ENCODE measurements at places on chromosomes 6 and 20.

GRCh38 chr6:132268209-132268608, 133.1 kb downstream of the MOXD1 start:
- DNase-seq, result no peak

DNA sequence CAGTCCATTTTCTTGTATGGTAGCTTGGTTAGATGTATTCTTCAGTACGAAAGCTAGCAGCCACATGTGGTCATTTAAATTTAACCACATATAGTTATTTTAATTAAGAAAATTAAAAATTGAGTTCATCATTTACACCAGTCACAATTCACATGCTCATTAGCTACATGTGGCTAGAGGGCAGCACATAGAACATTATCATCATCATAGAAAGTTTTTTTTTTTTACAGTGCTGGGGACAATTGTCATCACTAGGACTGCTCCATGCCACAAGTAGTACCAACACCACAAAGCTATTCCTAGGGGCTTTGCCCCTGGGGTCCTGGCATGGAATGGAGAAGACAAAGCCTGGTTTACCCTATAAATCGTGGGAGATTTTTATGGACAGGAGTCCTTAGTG, 30.5 kb downstream of the PLCB4 start:
- no peak for DNase-seq

GRCh38 chr6:151384151-151384550, 7.2 kb downstream of the ZBTB2 start:
- DNase-seq, result no peak

DNA sequence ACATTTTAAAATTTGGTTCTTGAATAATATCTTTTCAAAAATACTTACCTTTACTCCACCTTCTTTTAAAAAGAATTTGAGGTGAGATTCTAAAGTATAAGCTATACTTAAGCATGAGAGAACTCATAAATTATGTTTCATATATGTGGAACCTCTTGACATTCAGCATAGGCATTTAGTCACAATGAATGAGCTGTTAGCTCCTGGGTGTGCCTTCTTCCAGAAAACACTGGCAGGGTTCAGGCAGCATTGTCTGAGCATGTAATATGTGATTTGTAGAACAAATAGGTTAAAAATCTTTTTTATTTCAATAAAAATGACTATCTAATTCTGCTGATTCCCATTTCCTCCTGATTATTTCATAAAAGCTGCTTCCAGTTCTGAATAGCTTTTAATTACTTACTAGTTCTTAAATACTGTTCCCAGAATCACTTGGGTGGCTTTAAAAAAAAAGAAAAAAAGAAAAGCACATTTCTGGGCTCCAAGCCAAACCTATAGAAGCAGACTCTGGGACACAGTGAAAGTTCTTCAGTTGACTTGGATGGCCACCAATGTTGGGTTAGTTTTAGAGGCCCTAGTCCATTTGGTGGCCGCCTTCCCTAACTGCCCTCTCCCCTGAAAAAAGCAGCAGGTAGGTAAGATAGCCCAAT, 20.2 kb downstream of the RNF8 start:
- no peak for DNase-seq

DNA sequence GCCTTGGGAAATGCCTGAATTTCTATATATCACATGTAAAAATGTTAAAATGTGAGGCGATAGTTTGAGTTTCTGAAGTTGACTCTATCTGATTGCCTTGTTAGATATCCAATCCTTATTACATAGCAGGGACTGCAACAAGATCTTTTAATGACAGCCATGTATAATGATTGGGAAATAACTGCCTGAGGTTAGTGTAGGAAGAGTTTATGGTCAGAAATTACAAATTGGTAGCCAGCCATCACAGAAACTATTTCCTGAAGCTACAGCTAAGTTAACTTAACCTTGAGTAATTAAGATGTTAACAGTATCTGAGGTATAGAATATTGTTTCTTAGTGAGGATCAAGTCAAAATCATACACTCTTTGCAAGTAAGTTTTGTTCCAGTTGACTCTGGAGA, 41.0 kb downstream of the AKIRIN2 start:
- no peak for DNase-seq

GRCh38 chr6:57190140-57190539, 18.0 kb downstream of the BAG2 start:
- DNase-seq, result no peak

All from activated T-helper 1 cell treated with anti-CD3 and anti-CD28 coated beads, Interleukin-2, amount 50 U/mL, for 16 hours (primary cell).